ENCODE measurements at places on chromosomes 6 and 20.

GRCh38 chr6:31769684-31770371, 7.3 kb downstream of the VWA7 start:
- no peaks in the 10 kb centered on the region for H3K36me3 ChIP-seq
- no peaks in the 10 kb centered on the region for H3K4me1 ChIP-seq
- H3K4me3 ChIP-seq, result no peak overlapping the region
- H3K27me3 ChIP-seq, result no peaks in the 10 kb centered on the region

DNA sequence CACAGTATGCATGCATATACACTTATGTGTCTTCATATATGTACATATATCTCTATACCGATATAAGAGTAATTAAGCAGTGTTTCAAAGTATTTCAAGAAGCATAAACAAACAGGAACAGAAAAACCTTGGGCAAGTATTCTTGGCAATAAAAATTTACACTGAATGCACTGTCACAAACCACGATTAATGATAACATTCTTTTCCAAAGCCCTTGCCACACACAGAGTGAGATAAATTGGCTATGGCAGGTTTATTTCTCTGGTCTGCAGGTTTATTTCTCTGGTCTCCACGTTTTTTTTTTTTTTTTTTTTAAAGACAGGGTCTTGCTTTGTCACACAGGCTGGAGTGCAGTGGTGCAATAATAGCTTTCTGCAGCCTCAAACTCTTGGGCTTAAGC, 73.0 kb downstream of the PPP1R3G start:
- H3K4me1 ChIP-seq, result no peaks in the 10 kb centered on the region
- no peak overlapping the region for H3K4me3 ChIP-seq
- H3K27me3 ChIP-seq, result no peaks in the 10 kb centered on the region
- H3K27ac ChIP-seq, result no peak overlapping the region

DNA sequence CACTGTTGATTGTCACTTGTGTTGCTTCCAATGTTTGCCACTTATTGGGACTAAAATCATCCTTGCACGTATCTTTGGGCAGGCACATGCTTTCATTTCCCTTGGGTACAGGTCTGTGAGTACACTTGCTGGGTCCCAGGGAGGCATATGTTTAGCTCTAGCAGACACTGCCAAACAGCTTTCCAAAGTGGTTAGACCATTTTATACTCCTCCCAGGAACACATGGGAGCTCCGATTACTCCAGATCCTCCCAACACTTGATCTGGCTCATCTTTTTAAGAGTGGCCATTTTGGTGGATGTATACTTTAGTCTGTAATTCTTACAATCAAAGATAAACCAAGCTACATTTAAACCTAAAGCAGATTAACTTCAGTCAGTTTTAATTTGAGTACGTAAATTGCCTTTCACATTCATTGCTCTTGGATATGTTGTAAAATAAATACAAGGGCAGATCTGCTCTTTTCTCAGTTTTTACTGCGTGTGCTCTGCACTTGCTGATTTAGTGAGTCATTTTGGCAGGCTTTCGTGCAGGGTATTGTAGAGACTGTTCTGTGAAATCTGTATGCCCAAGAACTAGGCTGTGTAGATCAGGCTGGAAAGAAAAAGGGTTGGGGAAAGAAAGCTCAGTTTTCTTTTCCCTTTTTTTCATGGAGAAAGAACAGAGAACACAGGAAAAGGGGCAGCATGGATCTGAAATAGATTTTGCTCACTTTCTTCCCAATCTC, 19.5 kb downstream of the SLC22A1 start:
- no peak overlapping the region for H3K4me3 ChIP-seq
- H3K36me3 ChIP-seq, result no peaks in the 10 kb centered on the region
- DNase-seq, result no peak
- H3K27me3 ChIP-seq, result no peaks in the 10 kb centered on the region

GRCh38 chr6:46983007-46983411, 59.1 kb downstream of the ADGRF1 start:
- peaks cover 4% of the 10 kb centered on the region for H3K4me1 ChIP-seq
- no peak for DNase-seq
- no peaks in the 10 kb centered on the region for H3K36me3 ChIP-seq

- H3K27ac ChIP-seq, result no peak overlapping the region
- no peak for DNase-seq
- no peaks in the 10 kb centered on the region for H3K36me3 ChIP-seq
- no peaks in the 10 kb centered on the region for H3K4me1 ChIP-seq
- H3K4me3 ChIP-seq, result no peak overlapping the region
Observed at GRCh38 chr6:135586388-135586787, 88.8 kb upstream of the AHI1 start.
